ENCODE measurements at places on chromosomes 3 and 15.

GRCh38 chr3:75136100-75136897 is 521.8 kb upstream of the CNTN3 start:
- no peak for DNase-seq

DNA sequence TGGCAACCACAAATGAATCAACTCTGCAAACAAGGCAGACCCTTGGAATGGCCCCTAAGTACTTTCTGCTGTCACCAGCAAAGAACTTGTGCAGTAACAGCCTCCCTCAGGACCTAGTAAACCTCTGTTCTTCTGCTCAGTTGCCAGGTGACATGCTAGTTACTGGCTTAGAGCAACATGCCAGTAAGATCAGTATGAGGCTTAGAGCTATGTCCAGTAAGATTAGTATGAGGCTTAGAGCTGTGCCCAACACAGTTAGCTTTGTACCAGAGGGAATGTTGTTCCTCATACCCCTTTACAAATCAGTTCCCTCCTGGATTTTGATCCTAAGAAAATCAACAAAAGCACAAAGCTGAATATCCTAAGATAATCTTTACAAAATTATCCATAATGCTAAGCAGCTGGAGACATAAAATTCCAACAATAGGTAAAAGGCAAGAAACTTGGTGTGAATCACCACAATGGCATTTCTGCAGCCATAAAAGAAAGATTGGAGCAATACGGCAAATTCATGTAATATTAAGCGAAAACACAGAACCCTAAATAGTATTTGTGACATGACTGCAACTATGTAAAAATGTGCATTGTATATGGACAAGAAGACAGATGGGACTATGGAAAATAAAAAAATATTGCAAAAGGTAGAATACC is 107.3 kb upstream of the LPP start:
- no peak for DNase-seq

DNA sequence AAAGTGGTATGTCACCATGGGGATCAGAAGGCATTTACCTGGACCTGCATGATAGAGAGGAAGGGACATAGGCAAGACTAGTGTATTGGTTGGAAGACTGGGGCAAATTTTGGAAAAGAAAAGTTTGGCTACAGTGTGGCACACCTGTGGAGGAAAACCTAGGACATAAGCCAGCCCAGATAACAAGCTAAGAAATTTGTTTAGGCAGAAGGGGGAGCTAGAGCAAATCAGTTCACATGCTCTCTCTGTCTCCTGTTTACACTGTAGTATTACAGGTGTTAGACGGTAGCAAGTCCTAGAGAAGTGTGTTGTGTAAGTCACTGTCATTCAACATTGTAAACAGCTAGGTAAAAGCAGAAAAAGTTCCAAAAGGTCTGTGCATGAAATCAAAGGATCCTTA is 11.9 kb upstream of the ALDH1A2 start:
- DNase-seq = no peak

DNA sequence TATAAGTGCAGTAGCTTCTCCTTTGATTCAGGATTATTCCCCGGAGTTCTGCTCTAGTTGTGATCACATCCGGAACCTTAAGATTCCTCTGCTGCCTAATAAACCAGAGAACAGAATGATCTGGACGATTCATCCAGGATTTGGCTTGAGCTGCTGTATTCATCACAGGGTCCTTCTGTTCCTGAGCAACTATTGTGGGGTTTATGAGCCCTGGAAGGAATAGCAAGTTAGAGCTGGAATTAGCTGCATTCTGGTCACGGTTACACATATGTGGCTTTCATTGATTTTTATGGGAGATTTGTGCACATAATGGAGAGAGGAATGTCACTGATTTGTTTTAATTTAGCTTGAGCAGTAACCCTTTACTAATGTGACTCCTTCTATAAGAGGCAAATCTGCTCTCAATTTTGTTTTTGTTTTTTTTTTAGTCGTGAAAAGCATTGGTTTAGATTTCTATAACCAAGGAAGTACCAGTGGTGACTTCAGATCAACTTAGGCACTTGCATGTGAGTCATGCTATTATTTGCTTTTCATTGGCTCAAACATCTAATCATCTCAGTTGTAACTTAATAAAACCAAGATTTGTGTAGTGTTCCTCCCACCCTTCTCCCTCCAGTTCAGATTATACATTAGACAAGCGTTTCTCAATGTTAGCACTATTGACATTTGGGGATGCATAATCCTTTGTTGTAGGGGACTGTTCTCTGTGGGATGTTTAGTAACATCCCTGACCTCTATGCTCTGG is 148.5 kb downstream of the OTOL1 start:
- no peak for DNase-seq

GRCh38 chr3:138769616-138770015 is 65.1 kb downstream of the PIK3CB start:
- DNase-seq = no peak

GRCh38 chr15:66614951-66615760 is 49.4 kb upstream of the LCTL start:
- DNase-seq = no peak

GRCh38 chr3:19065027-19065426 is 83.3 kb upstream of the KCNH8 start:
- no peak for DNase-seq

- DNase-seq = peak; percentile 65
Observed at GRCh38 chr15:98085003-98085639, 124.6 kb downstream of the ARRDC4 start.
